D341Med (cell line): ENCODE measurements at places on chromosomes 3 and 15.
A peak's percentile ranks its signal among the peaks of the same experiment; 100 is the strongest.

- no peak for DNase-seq
These were observed 117.6 kb upstream of the IGSF10 start for GRCh38 chr3:151578495-151578894.

- no peak for DNase-seq
These were observed 139.1 kb downstream of the TLE3 start for GRCh38 chr15:69958496-69959084.

- peak; percentile 51 for DNase-seq
These were observed 33.7 kb downstream of the VIPR1 start for GRCh38 chr3:42535981-42536784.

DNA sequence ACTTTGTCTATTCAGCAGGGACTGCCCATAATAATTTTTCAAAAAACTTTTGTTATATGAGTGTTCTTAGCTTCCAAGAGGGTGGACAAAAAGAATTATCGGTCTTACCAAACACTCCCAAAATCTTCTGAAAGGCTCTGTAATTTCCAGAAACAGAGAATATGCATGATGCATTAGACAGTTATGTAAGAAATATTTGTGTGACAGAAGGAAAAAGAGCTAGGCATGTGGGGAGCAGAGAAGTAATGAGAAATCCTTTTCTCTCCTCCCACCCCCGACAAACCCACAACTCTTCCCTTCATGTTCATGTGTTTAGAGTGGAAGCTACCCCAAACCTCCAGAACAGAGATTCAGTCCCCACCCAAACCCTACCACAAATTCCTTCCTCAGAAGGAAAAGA lies 86.8 kb downstream of the MYO5A start:
- no peak for DNase-seq

- DNase-seq = no peak
These were observed 32.8 kb downstream of the CPNE4 start for GRCh38 chr3:132001999-132002398.

DNA sequence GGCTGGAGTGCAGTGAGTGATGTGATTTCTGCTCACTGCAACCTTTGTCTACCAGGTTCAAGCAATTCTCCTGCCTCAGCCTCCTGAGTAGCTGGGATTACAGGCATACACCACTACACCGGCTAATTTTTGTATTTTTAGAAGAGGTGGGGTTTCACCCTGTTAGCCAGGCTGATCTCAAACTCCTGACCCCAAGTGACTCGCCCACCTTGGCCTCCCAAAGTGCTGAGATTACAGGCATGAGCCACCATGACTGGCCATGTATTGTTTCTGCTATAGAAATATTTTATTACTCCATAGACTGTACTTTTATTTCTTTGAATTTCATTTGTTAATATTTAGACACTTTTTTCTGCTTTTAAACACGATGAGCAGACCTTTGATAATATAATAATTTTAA lies 60.4 kb downstream of the GTF2E1 start:
- no peak for DNase-seq

DNA sequence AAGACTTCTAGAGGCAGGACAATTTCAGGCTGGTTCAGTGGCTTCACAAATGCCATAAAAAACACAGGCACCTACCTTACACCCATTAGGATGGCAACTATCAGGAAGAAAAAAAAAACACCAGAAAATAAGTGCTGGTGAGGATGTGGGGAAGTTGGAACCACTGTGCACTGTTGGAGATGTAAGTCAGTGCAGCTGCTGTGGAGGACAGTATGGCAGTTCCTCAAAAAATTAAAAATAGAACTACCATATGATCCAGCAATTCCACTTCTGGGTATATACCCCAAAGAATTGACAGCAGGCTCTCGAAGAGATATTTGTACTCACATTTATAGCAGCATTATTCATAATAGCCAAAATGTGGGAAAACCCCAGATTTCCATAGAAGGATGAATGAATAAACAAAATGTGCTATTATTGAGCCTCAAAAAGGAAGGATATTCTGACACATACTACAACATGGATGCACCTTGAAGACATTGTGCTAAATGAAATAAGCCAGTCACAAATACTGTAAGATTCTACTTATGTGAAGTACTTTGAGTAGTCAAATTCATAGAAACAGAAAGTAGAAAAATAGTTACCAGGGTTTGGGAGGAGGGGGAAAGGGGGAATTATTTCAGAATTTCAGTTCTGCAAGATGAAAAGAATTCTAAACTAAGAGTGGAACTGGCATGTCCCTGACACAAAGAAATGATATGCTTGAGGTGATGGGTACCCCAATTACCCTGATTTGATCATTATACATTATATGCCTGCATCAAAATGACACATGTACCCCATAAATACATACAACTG lies 40.9 kb downstream of the NR1D2 start:
- DNase-seq = no peak

- no peak for DNase-seq
These were observed 76.7 kb downstream of the ADAMTS7 start for GRCh38 chr15:78734451-78735064.
